Left kidney (tissue), 8 donors: ENCODE measurements at places on chromosomes 7 and 10.

DNA sequence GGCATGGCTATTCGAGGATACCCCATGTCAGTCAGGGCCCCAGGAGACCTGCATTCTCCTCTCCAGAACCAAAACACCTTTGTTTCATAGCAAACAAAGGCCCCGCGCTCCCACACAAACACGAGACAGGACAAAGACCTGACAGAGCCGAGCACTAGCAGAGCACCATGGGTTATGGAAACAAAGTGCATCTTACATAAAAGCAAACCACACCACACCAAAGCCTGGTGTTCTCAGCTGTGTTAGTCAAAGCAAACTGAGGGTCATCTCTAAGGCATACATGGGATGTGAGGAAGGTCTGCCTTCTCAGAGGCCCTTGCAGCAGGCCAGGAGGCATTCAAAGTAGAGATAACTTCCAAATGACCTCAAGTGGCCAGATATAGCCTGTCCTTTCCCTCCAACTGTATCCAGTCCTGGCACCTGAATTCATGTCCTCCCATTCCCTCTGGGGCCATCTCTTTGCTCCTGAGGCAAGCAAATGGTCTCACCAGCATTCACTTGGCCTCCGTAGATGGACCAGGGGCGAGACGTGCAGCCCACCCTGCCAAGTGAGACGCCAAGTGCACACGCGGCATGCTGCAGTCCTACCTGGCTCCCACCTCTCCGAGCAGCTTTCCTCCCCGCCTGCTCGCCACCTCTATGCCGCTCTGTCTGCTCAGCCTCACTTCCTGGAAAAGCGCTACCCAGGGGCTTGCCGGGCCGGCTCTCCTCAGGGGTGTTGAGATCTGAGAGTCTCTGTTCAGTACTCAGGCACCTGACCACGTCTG lies 45.3 kb upstream of the PDLIM1 start:
- no peak for DNase-seq

GRCh38 chr10:102368077-102368476 lies 27.4 kb upstream of the NFKB2 start:
- DNase-seq: no peak

DNA sequence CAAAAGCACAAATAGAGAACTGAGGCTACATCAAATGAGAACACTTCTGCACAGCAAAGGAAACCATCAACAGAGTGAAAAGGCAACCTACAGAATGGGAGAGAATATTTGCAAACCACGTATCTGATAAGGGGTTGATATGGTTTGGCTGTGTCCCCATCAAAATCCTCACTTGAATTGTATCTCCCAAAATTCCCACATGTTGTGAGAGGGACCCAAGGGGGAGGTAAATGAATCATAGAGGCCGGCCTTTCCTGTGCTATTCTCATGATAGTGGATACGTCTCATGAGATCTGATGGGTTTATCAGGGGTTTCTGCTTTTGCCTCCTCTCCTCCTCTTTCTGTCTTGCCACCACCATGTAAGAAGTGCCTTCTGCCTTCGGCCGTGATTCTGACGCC lies 120.6 kb upstream of the FRMD4A start:
- DNase-seq: no peak

GRCh38 chr10:50382576-50383023 lies 131.3 kb upstream of the ASAH2 start:
- DNase-seq: no peak

- DNase-seq: no peak
Observed at GRCh38 chr10:129532838-129533237, 65.8 kb downstream of the MGMT start.

GRCh38 chr10:125565046-125565445 lies 117.9 kb downstream of the TEX36 start:
- DNase-seq: no peak

- DNase-seq: no peak
Observed at GRCh38 chr7:47500103-47500563, 81.8 kb downstream of the TNS3 start.

GRCh38 chr7:132977234-132977633 lies 104.7 kb downstream of the CHCHD3 start:
- DNase-seq: no peak

GRCh38 chr7:149238051-149238450 lies 1.4 kb upstream of the ZNF212 start:
- DNase-seq: no peak

GRCh38 chr10:14384915-14385314 lies 54.2 kb upstream of the FRMD4A start:
- DNase-seq: no peak

GRCh38 chr10:5206799-5207198 lies 10.2 kb downstream of the AKR1C4 start:
- no peak for DNase-seq

DNA sequence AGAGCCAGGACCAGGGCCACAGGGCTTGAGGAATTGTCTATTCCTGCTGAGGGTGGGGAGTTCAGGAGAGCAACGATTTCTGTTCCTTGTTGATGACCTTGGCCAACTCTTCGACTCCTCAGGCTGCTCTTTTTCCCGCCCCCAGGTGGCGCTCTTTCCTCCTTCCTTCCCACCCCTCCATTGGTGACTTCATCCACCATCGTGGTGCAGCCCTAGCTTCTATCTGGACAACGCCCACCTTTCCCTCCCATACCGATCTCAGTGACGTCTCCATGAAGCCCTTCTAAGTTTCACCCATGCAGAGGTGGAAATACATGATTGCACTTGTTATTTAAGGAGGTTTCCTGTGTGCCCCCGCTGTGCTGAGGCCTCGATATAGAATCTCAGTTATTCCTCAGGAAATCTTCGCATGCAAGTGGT lies 22.1 kb upstream of the CARD11 start:
- DNase-seq: no peak

- no peak for DNase-seq
Observed at GRCh38 chr7:67847092-67847787, 850.6 kb downstream of the TYW1 start.

GRCh38 chr7:102244601-102245000 lies 42.1 kb upstream of the SH2B2 start:
- no peak for DNase-seq

- DNase-seq: no peak
Observed at GRCh38 chr7:158373476-158374133, 214.0 kb downstream of the PTPRN2 start.

DNA sequence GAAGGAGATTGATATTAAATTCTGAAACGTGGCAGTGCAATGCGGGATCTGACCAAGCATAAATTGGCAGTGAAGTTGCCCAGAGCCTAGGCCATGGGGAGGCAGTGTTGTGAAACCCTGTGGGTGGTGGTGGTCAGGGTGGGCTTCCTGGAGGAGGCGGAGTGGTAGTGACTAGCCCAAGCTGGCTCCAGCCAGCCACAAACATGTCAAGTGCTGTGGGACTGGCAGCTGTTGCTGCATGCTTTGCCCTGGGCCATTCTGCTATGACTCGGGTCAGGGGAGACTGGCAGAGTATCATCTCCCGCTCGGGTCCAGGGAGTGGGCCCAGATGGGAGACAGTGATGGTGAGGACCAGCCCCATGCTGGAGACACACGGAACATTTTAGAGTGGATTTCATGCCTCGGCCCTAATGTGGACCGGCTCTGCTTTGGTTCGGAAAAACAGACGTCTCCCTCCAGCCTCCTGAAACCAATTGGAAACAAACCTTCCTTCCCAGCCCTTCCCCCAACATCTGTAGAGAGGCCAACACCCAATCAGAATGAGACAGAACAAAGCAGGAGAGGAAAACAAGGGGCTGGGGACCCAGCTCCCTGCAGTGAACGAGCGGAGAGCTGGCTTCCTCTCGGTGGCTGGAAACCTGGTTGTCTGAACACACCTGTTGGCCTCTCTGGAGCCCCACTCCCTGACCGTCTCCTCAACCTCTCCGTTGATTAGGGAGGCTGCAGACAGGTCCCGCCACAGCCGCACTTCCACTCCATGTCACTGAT lies 58.2 kb downstream of the TMEM270 start:
- DNase-seq: no peak

DNA sequence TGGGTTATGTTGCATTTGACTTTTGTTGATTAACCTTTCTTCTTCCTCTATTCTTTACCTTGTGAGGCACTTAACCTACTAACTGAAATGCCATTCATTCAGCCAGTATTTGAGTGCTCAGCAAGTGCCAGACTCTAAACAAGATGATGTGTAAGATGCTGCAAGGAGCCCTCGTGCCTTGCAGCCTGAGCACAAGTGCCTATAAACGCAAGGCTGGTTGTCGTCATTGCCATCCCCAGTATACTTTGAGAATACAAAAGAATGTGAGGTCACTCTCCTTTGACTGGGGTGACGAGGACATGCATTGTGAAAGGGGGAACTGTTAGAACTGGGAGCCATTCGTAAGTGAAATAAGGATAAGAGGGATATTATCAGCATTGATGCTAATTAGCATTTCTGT lies 103.0 kb downstream of the AUTS2 start:
- DNase-seq: no peak

- DNase-seq: no peak
Observed at GRCh38 chr7:128007303-128007680, 23.9 kb downstream of the LRRC4 start.

DNA sequence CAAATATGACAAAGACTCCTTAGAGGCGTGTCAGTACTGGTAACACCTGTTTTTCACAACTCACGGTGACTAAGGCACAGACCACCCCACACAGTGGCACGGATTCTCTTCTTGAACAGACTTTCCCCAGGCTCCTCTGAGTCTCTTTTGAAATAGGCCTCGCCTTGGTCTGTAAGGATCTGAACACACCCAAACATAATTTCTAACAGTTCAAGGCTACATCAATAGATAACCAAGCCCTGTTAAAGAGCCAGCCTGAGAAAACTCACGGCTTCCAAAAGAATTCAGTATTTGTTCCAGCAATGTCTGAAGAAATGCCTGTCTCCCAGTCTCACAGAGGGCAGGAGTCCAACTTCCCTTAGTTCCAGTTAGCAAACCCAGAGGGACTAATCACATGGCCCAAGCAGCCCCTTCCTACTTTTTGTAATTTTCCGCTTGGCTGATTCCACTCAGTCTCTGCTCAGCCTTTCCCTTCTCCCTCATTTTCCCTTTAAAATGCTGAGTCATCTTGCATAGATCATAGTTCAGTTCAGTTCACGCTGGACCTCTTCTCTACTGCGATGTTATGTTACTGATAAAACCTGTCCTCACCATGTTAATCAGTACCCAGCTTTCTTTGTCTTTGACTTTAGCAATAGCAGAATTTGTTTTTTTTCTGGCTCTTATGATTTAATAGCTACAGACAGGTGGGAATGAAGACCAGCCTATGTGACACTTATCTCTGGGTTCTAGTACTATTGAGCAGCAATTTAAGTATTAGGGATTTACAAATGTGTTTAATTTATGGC lies 22.6 kb upstream of the AKR1C3 start:
- DNase-seq: peak; percentile 87

GRCh38 chr7:155062411-155062810 lies 7.7 kb upstream of the HTR5A start:
- no peak for DNase-seq

GRCh38 chr10:31745612-31746376 lies 182.8 kb downstream of the ARHGAP12 start:
- DNase-seq: no peak

GRCh38 chr7:21169667-21170580 lies 258.0 kb upstream of the SP4 start:
- peak; percentile 32 for DNase-seq

GRCh38 chr7:100446040-100446439 lies 9.7 kb upstream of the PPP1R35 start:
- no peak for DNase-seq

DNA sequence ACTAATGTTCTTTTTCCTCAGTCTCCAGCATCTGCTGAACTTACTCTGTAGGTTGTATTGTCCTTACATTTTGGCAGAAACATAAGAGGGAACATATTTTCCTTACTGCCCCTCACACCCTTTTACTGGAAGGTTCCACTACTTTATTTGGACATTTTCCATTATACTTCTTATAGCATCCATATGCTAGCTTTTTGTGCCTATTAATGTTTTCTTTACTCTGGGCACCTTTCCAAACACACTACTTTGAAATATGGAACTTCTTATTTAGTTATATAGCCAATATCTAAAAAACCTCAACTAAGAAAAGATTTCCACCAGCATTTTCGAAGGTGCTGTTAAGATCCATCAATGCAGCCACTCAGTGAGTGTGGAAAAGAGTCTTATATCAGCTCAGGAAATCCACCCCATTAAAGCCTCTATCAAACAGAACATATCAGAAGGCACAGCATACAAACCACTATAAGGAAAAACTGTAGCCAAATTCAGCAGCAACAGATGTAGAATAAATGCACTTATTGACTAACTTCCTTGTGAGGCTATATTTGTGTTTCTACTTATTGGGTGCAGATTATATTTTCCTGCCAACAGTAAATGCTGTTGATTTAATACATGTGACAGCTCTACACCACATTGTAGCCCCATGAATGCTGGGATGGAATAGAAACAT lies 272.5 kb upstream of the SEMA3E start:
- no peak for DNase-seq

GRCh38 chr7:27088002-27088922 lies 7.5 kb downstream of the HOXA1 start:
- no peak for DNase-seq

GRCh38 chr7:44140341-44140740 lies 791 bp downstream of the MYL7 start:
- DNase-seq: no peak

GRCh38 chr10:122271076-122271475 lies at the start of gene BTBD16:
TSS of gene BTBD16 (plus strand) at chr10:122271296. CDS start at chr10:122275082, 3,786 bp downstream.
- DNase-seq: no peak

DNA sequence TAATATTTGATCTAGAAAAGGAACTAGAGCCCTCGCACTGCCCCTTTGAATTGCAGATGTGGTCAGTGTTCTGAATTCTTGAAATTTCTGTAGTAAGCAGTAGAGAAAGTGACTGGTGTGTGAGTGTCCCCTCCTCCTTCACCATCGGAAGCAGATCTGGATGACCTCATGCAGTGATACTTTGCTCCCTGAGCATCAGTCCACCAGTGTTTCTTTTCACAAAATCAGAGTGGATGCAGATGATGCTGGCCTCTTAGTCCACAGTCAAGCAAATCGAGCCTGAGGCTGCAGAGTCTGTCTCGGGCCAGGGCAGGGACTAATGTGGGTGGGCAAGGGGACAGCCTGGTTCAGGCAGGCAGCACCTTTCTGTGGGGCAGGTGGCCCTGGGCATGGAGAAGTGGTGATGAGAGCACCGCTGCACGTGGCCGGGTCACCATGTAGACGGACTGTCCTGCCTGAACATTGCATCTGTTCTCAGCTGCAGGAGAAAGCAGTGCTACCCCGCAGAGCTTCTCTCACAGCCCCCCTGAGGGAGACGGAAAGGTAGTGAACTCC lies 5.4 kb downstream of the INSIG1 start:
- no peak for DNase-seq
